Activated naive CD8-positive, alpha-beta T cell treated with anti-CD3 and anti-CD28 coated beads for 36 hours (primary cell): ENCODE measurements at places on chromosomes 7 and 10. TPM values are rescaled to one million over a fixed set of nuclear protein-coding genes. Genes with fewer than 3 reads are reported as not detected.

EFCAB10 gene
- not detected for total RNA-seq

TMEM213 gene
- total RNA-seq: not detected

STAG3 gene
- total RNA-seq: 21.4 TPM

SCART1 gene
- 0.45 TPM for total RNA-seq

NME8 gene
- not detected for total RNA-seq

STAMBPL1 gene
- total RNA-seq: 28.4 TPM

DNA sequence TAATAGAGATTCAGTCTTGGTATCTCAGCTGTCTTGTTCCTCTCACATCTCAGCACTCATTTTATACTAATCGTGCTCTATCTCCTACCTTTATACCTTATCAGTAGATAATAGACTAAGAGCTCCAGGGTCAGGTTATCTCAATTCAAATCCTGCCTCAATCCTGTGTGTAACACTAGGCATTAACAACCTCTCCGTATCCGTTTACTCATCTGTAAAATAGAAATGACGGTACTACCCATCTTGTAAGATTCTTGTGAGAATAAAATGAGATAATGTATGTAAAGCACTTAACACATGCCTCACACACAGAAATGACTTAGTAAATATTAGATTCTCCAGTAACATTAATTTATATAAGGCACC is 622 bp upstream of the P4HA1 start:
- no peak for DNase-seq

GRCh38 chr10:78549140-78549935 is 515.7 kb downstream of the RPS24 start:
- no peak for DNase-seq

DNA sequence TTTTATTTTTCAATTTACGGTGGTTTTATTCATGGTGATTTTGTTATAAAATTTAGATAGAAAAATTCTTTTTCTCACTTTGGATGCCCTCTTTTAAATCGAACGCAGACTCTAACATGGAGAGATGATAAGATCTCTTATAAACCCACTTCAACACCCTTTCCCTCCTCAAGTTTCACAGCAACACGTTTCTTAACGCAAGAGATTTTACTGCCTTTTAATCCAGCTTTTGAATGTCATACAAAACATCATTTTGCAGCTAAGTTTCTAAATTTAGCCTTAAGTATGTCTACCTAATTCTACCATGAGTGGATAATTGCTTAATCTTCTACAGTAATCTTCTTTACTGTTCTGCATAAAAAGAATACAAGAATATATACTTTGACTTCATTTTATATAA is 70.0 kb downstream of the SEMA3C start:
- no peak for DNase-seq

DNA sequence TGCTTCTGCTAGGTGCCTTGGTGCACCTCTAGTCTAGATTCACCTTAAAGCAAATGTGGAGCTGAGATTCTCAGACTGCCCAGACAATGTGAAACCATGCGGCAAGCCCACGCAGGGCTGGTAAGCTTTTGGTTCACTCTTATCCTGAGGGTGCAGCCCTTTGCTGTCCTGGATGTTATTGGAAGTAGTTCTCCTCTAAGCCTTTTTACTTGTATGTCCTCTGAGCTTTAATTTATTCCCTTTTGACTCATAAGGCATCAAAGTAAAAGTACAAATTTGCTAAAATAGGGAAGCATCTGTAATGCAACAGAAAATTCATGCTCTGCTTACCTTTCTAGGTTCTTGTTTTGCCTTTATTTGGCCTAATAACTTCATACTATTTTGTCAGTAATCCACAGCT is 186.8 kb downstream of the MACC1 start:
- no peak for DNase-seq

GRCh38 chr7:100974021-100974420 is 4.7 kb downstream of the MUC12 start:
- no peak for DNase-seq

- peak; percentile 52 for DNase-seq
Observed at GRCh38 chr10:17742918-17743317, 9.1 kb upstream of the TMEM236 start.

DNA sequence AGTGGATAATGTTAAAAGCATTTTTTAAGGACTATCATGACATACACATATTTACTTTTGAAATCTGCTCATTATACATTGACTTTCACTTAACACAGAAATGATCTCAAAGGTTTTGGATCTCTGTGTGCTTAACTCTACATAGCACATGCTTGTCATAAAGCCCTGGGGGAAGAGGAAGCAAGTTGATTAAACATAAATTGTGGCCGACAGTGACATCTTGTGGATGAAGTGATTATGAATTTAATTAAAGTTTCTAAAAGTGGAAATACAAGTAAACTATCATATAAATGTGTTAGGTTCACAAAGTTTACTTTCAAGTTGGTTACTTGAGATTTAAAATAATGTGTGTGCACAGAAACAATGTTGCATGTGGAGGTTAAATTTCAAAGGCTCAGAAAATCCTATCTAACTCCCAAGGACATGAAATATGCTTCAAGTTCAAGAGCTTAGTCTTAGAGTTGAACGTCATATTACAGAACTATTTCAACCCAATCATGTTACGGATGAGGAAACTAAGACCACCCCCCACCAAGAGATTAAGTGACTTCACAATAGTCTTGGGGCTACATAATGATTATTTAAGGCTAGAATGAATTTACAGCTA is 1247.8 kb downstream of the GATA3 start:
- no peak for DNase-seq

DNA sequence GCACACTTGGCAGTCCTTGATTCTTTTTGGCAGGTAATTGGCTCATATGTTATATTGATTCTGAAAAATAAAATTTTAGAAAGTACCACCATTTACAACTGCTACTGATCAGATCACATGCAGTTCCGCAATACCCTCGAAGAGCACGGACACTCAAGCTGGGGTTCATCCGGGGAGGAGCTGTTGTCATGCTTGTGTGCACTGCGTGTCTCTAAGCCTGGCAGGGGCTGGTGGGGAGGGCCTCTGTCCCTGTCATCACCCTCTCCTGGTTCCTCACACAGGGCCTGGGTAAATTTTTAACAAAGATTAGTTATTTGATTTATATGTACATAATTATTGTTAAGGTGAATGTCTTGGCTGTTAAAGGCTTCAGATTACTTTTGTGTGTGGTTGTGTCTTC is 45.2 kb downstream of the TRRAP start:
- DNase-seq: no peak

DNA sequence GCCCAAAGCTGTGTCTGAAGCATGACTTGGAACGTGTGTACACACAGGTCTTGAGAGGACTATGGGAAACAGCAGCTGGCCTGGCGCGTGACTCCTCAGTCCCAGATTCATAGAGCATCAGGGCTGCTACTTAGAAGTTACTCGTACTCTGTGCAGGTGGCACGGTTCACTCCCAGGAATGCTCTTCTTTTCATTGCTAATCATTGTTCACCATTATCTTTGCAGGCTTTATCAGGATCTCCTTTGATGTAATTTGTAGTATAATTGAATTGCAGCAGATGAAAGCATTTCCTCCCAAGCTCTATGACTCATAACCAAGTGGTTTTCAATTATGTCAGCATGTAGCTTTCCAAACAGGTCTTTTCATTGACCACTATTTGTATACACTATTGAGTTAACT is 938.9 kb downstream of the NRG3 start:
- DNase-seq: no peak

- no peak for DNase-seq
Observed at GRCh38 chr7:48126037-48126436, 37.0 kb downstream of the UPP1 start.

DNA sequence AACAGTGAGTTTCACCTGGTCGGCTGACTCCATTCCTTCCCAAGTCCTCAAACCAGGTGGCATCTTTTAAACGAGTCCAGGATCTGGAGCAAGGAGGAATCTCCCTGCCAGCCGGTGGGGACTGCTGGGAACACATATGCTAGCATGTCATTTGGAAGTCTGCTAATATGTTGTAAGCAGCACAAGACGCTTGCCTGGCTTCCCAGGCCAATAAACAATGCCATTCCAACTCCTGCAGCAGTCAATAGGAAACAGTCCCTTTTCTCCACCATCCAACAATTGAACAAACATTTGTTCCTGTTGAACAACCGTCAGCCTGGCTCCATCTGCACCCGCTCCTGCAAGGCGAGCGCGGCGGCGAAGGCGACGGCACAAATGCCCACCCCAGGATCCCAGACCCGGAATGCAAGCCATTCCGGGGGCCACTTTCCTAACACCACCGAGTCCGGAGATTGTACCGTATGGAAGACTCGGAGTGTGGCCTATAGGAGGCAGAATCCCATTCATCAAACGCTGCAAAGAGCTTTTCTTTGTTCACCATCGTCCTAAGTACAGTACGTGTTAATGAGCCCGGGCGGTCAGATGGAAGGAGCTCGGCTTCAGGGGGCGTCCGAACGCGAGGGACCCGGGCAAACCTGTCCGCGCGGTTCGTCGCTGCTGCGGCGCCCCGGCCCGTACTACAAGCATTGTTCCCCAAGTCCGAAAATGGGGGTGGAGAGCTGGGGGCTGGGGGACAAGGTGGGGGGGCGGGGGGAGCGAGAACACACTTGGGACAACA is 1.6 kb downstream of the FAM53B start:
- DNase-seq: no peak

GRCh38 chr7:140928491-140929309 is 4.0 kb upstream of the BRAF start:
- no peak for DNase-seq
